ENCODE measurements at places on chromosomes 4 and X.

DNA sequence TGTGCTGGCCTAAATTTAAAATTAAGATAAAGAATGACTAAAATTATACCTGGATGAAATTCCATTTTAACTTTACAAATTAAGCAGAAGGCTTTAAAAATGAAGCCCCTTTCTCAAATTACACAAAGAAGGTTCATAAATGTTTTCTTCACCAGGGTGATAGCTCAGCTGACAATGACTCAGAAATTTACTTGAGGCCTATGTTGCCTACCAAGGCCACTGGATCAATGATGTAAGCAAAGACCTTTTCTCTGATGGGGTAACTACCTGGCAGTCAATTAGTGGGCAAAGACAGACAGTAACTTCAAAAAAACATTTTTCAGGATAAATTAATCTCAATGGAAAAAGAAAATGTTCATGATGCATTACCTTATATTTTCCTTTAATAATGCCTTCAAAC lies 23.9 kb upstream of the GPR34 start:
- no peak for DNase-seq

DNA sequence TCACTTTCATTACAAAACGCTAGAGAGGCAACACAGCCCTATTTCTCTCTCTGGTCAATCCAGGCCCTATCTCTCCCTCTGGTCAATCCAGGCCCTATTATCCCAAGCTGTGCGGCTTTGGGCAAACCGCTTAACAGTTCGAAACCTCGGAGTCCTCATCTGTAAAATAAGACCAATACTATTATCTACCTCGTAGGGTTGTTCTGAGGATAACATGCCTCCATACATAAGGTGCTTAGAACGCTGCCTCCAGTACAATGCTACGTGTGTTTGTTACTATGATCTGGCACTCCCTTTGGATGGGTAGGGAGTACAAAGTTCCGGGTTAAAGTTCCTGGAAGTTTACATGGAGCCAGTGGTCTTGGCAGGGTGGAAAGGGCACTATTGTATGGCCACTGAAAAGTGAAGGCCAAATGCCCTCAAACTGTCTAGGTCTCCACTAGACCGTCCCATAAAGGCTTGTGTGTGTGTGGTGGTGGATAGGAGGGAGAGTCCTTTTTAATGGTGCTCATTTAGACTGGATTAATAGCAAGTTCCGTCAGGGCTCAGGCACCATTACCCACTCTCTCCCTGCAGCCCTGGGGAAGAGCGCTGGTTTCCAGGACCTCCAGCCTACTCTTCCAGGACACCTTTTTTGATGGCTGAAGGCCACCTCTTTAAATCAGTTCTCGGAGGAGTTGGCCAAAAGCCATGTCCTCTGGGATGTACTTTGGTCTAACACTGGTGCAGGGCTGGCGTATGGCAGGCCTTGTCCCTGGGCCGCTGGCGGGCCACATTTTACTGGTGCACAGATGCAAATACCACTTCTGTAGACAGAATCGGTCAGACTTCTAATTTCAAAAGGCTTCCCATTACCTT lies 75.6 kb upstream of the BCOR start:
- DNase-seq: no peak

GRCh38 chrX:150565551-150565950 lies 2.9 kb upstream of the MTM1 start:
- DNase-seq: no peak

DNA sequence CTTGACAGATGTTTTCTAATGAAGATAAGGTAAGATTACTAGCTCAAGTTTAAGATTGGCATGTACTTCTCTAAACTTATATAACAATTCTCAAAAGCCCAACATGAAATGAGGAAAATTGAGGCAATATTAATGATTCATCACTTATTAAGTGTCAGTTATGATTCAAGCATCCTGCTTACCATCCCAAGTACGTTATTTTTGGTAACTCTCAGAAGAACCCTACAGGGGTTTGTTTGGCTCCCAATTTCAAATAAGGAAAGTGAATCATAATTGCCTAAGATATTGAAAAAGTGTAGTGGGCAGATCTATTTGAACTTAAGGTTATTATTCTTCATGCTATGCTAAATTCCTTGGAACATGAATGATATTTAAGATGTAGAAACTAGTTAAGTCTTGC lies 387.9 kb upstream of the TENM3 start:
- no peak for DNase-seq

DNA sequence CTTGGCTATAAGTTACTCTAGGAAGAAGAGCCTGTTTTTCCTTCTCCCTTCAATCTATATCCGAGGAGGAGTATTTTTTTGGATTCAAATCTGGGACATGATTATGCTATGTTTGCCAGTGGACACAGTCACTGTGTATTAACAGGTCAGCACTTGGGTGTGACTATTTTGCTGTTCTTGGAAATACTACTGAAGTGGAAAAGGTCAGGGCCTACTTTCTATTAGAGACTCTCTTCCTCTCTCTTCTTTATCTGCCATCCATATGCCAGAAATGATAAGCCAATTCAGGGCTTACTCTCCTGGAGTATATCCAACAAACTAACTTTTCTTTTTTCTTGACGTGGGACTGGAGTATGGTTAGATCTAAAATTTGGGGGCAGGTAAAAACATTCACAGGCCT lies 40.5 kb downstream of the MID1IP1 start:
- no peak for DNase-seq

GRCh38 chr4:161714022-161714751 lies 449.6 kb downstream of the FSTL5 start:
- no peak for DNase-seq

DNA sequence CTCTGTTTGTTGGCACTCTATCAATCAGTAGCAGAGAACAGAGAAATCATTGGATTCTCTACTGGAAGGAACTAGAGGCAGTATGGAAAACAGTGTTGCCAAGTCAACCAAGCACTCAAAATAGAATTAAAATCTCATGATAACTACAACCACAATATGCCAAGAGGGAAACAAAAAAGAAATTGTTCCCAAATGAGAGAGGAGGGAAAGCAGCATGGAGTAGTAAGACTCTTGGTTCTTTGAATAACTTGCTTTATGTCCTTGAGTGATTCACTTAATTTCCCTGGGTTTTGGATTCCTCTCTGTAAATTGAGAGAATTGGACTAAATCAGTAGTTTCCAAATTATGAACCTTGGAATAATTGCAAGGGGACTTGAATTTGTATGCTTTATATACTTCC lies 285.5 kb upstream of the ANKRD50 start:
- no peak for DNase-seq

GRCh38 chr4:133263104-133263503 lies 114.0 kb downstream of the PCDH10 start:
- no peak for DNase-seq

GRCh38 chr4:158327525-158327924 lies 117.2 kb downstream of the TMEM144 start:
- DNase-seq: no peak

- DNase-seq: no peak
Measured at GRCh38 chr4:71006203-71006907, 12.9 kb downstream of the DCK start.

DNA sequence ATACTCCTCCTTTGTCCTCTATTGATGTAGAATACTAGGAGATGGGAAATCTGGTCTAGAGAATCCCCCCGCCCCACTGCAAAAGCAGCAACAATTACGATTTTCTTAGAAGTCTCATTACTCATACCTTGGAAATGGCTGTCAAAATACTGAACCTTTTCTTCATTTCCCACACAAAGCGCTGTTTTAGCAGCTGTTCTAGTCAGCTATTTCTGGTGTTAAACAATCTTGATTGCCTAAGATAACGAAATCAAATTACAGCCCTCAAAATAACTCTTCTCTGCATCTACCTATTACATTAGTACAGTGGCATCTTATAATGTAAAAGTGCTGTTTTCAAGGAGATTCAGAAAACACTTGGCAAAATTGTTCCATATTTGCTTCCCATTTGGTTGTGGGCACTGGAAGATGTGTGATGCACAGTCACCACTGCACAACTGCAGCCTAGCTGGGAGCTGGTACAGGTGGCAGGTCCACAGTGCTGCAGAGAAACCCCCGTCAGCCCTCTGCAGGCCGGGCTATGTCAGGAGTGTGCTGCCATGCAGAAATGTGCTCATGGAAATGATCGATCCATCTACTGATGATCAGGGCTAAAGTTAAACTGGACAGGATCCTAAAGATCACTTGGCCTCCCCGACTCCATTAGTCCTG lies 50.4 kb downstream of the TBC1D9 start:
- no peak for DNase-seq

- DNase-seq: no peak
Measured at GRCh38 chr4:111115881-111116280, 493.0 kb upstream of the PITX2 start.

DNA sequence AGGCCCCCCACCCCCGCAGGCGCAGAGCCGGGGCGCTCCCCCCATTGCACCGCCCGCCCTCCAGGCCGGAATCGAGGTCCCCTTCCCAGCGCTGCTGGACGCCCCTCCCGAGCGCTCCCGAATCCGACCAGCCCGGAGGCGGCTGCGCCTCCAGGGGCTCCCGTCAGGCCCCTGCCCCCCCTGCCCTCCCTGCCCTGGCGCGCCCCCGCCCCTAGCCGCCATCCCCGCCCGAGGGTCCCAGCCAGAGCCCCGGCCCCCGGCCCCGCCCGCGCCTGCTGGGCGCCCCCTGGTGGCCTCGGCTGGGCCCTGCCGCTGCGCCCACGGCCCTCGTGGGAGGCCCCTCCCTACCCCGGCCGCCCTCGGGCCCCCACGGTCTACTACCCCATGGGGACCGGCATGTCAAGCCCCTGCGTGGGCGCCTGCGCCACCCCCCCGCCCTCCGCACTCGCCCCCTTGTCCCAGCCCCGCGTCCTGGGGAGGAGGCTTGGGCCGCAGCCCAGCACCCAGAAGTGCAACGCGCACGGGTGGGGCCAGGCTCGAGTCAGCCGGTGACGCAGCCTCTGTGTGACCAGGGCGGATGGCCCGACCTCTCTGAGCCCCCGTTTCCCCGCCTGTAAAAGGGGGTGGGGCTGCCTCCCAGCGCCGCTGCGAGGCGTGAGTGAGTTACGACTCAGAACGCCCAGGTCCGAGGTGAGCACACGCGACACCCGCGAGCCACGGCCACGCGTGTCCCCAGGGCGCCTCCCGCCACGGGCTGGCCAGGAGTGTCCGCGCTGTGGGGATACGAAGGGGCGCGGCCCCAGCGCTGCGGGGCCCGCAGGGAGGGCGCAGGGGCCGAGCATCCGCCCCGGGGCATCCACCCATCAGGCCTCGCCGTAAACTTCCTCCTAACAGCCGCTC lies 104.9 kb downstream of the FAM53A start:
- DNase-seq: peak; percentile 57

DNA sequence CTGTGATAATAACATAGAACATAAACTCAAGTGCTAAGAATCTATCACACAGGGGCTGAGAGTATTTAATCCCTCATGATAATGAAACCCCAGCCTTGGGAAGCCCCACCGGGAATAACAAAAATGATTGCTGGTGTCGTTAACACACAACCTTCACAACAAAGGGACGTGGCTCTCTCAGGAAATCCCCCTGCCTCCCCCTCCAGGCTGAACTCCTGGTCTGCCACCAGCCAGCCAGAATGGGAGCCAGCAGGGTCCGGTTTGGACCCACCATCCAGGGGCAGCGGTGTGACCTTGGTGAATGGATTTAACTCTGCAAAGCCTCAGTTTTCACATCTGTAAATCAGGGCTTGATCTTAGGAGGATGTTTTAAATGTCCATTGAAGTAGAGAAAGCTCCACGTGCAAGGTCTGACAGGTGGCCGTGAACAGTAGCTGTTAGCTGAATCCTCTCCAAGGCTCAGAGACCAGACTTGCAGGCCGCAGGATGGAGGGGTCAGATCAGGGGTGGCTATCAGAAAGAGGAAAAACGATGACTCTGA lies 46.5 kb downstream of the ABLIM2 start:
- no peak for DNase-seq

DNA sequence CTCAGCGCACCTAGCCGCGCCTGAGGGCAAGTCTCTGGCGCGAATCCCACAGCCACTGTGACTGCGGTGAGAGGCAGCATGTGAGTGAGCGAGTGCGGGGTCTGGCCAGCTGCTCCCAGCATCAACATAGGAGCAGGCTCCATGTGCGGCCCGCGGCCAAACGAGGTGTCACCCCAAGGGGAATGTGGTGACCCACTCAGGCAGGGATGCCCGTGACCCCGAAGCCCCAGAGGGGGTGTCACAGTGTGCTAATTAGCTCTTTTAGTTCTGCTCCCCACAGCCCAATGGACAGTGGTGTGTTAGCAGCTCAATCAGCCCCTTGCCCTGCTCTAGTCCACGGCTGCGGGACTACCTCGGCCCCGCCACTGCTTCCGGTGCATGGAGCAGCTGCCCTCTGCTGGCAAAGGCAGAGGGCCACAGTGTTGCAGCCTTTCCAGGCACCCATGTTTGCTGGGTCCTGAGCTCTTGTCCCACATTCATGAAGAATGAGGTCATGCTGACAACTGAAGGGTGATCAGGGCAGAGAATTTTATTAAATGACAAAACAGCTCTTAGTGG lies 61.4 kb downstream of the AGA start:
- no peak for DNase-seq

DNA sequence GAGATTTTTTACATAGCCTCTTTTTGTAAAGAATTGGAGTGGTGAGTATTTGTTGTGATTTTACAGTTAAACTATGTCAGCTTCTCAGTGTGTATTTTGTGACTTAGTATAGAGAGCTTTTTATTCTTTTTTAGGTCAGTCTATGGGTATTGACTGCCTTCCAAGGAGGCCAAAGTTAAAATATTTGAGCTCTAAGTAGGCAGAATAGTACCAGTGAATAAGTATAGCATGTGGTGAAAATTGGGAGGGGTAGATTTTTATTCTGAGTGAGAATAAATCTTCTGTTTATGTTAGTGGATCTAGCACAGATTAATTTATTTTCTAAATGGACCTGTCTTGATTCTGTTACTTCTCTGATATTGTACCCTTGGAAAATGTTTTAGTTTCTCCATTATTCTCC lies 37.5 kb downstream of the HERC3 start:
- DNase-seq: no peak

DNA sequence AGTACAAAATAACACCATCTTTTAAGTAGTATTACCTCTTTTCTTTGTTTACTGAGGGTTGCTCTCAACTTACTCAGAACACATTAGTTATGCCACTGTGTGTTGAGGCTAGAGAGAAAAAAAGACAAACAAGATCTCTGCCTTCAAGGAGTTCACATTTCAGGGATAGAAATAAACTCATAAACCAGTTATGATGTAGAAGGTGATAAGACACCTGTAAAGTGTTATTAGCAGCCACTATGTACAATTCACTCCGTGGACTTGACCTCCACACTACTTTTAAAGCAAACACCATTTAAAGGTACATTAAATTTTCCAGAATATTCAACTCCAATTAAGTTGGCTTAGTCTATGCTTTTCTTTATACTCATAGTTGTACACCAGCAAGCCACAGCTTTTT lies 278.0 kb downstream of the PDGFC start:
- no peak for DNase-seq

DNA sequence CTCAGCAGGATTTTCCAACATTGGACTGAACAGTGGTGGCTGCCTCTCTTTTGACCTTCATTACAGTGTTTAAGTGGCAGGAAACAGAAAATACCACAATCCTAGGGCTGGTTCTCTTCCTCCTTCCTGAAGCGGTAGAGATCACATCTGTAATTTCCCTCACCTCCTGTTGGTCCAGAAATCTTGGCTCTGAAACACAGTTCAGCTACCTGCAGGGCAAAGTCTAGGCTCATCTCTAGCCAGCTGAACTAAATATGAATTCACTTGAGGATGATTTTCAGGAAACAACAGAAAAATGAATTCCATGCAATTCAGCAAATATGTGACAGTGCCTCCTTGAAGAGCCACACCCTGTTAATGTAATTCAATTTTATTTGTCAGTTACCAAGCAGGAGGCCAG lies 531.9 kb downstream of the INPP4B start:
- DNase-seq: no peak

All from SW 1271 (cell line).